Activated CD8-positive, alpha-beta memory T cell treated with anti-CD3 and anti-CD28 coated beads for 1 hour (primary cell): ENCODE measurements at places on chromosomes 7 and 10.

DNA sequence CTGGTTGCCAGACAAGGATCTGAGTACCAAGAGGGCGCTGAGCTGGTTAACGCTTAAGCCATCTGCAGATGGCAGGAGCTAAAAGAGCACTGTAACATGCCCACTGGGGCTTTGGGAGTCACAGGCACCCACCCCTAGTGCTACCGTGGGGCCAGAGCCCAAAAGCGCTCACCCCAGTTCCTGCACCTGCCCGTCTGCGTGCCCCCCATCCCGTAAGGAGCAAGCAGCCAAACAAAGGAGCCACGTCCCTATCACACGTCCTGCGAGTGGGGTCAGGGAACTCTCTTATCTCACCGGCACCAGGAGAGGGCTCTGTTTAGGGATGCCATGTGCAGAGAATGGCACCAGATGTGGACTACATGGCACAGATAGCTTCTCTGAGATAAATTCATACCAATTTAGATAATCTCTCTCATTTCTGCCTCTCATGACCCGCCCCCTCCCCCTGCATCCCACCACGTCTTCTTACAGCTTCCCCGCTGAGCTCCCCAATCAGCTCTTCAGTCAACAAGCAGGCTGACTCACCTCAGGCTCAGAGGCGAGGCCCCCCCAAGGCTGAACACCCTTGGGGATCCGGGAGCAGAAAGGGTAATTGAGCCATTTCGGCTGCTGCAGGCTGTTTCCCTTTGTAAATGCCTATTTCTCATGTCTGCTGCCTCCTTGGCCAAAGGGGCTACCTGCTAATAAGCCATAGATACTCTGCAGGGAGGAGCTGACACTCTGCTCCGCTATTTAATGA is 235.7 kb downstream of the GRID1 start:
- DNase-seq, result no peak

DNA sequence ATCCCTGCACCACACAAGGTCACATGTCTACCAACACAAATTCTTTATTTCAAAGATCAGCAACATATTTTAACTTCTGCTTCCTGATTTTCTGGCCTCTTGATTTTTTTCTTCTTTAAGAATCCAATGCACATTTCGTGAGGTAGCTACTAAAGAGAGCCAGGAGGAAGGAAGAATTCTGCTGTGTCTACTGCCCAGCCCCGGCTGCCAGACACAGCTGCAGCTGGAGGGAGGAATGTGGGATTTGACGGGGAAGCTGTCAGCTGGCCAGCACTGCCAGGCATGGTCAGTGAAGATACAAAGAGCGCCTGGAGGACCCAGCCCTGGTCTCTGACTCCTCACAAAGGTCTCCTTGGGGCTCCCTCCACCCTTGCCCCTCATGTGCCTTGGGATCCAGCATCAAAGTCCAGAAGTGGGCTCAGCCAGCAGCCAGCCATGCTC is 6.9 kb upstream of the AOC1 start:
- DNase-seq, result no peak

DNA sequence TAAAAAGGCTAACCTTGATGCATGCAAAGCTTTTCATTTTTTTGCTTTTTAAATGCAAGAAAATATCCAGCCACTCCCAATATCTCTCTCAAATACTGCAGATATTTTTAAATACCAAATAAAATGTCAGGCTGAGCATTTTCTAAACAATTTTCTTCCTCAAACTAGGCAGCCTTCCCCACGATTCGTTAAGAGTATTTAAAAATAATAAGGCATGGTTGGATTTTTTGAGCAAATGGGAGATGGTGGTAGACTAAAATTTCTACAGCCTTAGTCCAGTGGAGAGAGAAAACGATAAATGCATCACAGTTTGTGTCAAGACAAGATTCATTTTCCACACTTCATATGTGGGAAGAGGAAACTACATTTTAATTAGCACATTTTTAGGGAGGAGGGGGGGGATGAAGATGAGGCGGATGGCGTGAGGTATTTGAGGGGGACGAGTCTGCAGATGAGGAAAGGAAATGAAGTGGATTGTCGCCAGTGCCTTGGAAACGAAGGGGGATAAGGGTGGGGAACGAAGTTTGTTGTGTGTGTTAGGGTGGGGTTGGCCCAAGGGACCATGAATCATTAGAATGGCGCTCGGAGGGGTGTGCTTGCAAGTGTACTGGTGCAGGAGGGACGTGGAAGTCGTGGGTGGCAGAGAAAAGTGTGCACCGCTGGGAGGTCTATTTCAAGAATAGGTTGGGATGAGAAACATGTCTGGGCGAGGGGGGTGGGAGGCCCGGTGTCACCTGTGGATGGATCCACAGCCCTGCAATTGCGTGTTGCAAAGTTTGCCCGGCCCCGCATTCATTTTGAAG is 1.2 kb upstream of the ADD3 start:
- DNase-seq, result no peak

DNA sequence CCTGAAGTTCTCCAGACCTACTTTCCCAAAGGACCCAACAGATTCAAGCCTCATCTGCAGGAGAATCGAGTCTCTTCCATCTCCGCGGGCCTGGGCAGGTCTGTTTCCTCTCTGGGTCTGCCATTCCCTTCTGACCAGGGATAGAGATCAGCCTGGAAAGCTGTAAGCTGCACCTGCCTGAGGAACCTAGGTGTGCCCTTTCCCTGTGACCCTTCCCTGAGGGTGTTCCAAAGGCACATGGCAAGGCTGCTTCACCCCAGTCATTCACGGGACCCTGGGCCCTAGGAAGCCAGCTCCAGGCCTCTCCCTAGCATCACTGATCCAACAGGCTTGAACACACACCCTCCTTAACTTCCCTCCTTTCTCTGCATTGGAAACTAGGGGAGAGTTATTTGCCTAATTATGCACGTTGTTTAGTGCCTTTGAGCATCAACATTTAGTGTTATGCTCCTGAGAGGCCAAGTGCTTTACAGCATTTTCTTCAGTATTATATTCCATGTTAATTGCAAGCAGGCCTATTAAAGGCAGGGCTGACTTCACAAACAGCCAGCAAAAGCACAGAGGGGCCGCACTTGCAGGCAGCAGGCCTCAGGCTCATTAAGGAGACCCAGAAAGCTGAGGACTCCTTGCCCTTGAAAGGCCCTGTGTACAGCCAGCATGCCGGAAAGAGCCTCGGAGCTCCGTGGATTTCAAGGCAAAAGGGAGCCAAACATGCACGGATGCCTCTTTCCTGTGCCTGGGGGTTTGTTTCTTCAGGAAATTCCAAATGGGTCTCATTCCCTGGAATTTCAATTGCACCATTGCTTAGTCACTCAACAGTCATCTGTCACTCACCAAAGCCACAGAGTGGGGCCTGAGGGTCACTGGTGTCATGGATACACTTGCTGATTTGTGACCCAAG is 91.0 kb upstream of the FAM20C start:
- no peak for DNase-seq

- DNase-seq, result no peak
Observed at GRCh38 chr7:17638727-17639126, 301.6 kb downstream of the SNX13 start.

GRCh38 chr7:95904099-95904498 is 131.7 kb downstream of the DYNC1I1 start:
- DNase-seq, result no peak

- no peak for DNase-seq
Observed at GRCh38 chr10:8071006-8071405, 16.5 kb downstream of the GATA3 start.

DNA sequence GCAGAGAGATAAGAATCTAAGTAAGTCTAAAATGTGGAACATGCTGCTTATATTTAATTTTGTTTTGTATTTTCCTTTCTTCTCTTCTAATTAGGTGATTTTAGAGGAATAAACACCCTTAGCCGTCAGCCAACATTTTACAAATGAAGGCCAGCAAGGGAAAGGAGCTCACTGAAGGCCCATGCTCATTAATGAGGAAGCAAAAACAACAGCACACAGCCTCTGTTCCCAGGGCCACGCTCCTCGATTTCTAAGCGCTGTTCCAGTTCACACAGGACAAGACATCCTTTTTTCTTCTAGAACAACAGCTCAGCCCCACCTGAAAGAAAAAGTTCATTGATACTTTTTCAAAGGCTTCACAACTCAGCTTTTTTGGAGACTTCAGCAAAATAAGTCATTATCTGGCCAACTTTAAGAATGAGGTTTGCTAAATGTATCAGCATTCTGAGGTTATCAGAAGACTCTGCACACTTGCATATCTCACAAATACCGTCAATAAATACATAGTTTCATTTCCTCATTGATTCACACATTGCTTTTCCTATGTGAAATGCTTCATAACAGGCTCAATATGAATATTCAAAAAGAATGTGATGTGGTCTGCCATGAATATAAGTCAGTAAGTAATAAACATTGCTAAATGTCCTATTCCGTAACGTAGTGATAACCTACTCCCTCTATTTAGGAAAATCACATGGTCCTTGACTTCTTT is 34.8 kb upstream of the SFMBT2 start:
- DNase-seq, result no peak

DNA sequence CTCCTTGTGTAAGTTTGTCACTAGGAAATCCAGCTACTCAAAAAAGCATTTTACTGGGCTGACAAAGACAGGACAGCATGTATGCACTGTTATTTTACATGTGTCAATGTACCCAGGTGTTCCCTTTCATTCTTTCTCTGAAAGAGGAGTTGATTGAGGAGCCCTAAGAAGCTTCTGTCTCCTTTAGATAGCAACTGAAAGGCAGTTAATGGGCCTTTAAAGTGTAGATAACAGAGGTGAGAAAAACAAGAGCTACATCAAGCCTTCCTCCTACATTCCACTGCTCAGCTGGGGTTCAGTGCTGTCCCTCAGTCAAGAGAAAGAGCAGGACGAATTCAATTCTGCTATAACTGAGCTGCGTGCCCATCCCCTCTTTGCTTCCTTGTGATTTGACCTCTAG is 12.8 kb upstream of the WIPF3 start:
- no peak for DNase-seq

GRCh38 chr7:36670585-36671431 is 53.5 kb downstream of the AOAH start:
- peak; percentile 40 for DNase-seq

GRCh38 chr7:13016592-13017332 is 329.3 kb downstream of the ARL4A start:
- DNase-seq, result no peak

DNA sequence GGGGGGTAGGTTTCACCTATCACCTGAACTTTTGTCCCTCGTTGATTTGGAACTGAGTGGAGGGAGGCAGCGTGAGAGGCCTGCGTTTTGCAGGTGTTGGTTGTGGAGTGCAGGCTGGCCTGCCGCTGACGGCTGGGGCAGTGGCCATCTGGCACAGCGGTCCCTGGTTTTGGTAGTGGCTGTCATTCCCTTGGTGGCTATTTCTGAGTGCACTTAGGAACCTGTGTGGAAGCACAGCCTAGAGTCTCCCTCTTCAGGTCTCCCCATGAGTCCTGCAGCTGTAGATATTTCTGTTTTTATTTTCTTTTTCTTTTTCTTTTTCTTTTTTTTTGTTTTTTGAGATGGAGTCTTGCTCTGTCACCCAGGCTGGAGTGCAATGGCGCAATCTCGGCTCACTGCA is 129.2 kb downstream of the CUL2 start:
- no peak for DNase-seq

- no peak for DNase-seq
Observed at GRCh38 chr10:112634096-112634830, 187.2 kb downstream of the VTI1A start.

DNA sequence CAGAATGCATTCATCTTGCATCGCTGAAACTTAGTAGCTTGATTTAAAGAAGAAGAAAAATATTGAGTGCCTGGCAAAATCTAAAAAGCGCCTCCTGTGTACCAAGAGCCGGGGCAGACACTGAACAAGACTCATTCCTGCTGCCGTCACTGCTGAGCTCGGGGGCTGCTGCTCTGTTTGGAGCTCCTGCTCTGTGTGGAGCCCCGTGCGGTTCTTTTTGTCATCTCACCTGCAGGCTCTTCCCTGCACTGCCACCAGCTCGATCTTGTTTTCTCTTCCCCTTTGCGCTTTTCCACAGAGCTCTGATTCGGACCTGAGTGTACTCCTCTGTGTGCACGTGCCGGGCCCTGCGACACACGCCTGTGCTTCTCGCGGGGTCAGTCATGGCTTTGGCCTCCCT is 462.1 kb upstream of the DPP6 start:
- no peak for DNase-seq

DNA sequence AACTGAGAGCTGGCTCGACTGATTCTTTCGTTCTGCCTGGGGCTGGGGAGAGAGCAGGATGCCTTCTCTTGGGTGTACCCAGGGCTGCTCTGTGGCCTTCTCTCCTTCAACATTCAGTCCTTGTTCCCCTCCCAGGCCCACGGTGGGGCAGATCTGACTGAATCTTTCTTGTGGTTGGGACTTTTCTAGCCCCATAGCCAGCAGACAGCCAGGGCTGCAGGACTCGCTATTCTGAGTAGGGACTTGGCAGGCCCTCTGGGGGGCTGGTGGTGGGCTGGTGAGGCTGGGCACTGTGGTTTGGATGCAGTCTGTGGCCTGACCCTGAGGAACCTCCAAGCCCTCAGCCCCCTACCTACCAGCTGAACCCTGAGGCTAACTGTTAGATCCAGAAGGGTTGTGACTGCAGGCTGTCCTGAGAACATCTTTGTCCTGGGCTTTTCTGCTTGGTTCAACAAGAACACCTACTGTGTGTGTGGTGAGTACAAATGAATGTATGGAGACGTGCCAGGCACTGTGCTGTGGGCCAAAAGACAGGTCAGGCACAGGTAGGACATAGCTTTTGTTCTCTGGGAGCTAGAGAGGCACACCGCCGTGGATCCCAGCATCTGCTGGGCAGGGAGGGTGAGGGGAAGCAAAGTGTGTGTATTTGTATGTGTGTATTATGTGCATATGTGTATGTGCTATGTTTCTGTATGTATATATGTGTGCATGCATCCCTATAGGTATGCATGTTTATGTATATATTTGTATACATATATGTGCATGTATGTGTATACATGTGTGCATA is 2.1 kb upstream of the PALD1 start:
- no peak for DNase-seq

DNA sequence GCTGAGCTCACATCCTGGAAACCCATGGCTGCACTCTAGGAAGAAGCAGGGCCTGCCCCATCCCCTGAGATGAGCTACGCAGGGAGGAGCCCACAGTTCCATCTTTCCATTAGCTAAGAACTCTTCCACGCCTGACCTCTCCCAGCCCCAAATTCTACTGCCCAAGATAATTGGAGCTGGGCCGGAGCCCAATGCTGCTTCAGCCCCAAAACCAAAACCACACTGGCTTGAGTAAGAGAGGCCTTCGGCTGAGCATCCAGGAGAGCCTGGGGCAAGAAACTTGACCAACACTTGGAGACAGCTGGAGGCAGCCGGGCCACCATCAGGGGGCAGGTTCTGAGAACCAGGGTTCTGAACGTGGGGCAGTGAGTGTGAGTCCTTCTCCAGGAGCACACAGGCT is 116.1 kb upstream of the ZMIZ1 start:
- DNase-seq, result no peak

GRCh38 chr7:155164316-155164715 is 94.2 kb downstream of the HTR5A start:
- no peak for DNase-seq

- no peak for DNase-seq
Observed at GRCh38 chr10:129971381-129972144, 7.5 kb upstream of the EBF3 start.

- no peak for DNase-seq
Observed at GRCh38 chr7:53383131-53383530, 347.7 kb downstream of the POM121L12 start.
